ENCODE measurements at places on chromosomes 2 and 18. TPM values are rescaled to one million over a fixed set of nuclear protein-coding genes. Genes with fewer than 3 reads are reported as not detected.

The CFAP221 gene
- not detected for total RNA-seq

The EPHA4 gene
- 0.31 TPM for total RNA-seq

The KATNAL2 gene
- total RNA-seq: not detected

The ST6GAL2 gene
- total RNA-seq: not detected

The EPG5 gene
- total RNA-seq: 15.5 TPM

DNA sequence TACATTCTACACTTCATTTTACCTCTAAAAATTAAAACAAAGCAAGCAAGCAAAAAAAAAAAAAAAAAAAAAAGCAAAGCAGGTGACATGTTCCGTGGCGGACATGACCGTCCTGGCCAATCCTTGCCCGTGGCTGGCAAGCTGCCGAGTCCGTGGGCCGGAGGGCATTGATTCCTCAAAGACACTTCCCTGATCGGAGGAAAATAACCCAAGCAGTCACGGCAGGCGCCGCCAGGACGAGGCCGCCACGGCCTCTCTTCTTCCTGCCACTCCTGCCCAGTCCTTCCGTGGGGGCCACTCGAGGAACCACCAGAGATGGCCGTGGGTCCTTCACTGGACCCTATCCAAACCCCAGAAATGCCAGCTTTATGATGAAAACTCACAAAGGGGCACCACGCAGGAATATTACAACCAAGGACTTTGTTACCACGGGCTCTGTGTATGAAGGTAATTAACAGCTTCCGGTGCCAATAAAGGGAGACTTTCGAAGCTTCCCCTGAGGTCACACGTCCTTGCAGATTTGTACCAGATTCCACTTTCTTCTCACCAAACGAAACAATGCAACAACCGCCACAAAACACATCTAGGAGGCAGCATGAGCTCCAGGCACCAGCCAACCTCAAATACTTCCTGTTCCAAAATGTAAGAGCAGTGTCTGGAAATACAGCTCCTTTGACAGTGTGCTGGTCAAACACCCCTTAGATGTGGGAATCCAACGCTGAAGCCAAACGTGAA lies 170.3 kb downstream of the HDAC4 start:
- DNase-seq: peak; percentile 74
- peak overlapping the region; percentile 76 for H3K27ac ChIP-seq
- no peaks in the 10 kb centered on the region for H3K27me3 ChIP-seq
- H3K4me1 ChIP-seq: peaks cover 44% of the 10 kb centered on the region
- peak overlapping the region; percentile 61 for H3K4me3 ChIP-seq

- no peak for DNase-seq
- no peak overlapping the region for H3K4me3 ChIP-seq
- H3K36me3 ChIP-seq: no peaks in the 10 kb centered on the region
- H3K27me3 ChIP-seq: peaks cover 1% of the 10 kb centered on the region
- peaks cover 3% of the 10 kb centered on the region for H3K4me1 ChIP-seq
Measured at GRCh38 chr2:233023007-233023760, 9.3 kb upstream of the NEU2 start.

- H3K27me3 ChIP-seq: no peaks in the 10 kb centered on the region
- no peaks in the 10 kb centered on the region for H3K4me1 ChIP-seq
- H3K27ac ChIP-seq: no peak overlapping the region
- no peak for DNase-seq
Measured at GRCh38 chr2:72539071-72539552, 286.7 kb downstream of the EXOC6B start.

DNA sequence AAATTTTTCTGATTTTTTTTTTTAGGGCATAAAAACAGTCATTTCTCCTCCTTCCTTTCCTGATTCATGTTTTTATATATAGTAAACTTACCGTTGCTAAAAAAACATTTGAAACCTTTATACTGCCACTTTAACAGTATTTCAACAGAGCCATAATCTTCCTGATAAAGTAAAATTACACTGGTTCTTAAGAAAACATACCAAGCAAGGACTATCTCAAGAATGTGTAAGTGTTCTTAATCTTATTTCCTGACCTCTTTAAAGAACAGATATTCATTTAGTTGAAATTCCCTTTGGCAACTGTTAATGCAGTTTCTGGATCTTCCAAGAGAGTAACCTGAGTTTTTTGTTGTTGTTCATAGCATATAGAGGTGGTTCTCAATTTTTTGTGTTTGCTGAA lies 26.6 kb upstream of the COLEC12 start:
- no peak overlapping the region for H3K27ac ChIP-seq
- H3K4me3 ChIP-seq: no peak overlapping the region
- peaks cover 2% of the 10 kb centered on the region for H3K4me1 ChIP-seq
- H3K27me3 ChIP-seq: peaks cover 8% of the 10 kb centered on the region
- H3K36me3 ChIP-seq: no peaks in the 10 kb centered on the region

DNA sequence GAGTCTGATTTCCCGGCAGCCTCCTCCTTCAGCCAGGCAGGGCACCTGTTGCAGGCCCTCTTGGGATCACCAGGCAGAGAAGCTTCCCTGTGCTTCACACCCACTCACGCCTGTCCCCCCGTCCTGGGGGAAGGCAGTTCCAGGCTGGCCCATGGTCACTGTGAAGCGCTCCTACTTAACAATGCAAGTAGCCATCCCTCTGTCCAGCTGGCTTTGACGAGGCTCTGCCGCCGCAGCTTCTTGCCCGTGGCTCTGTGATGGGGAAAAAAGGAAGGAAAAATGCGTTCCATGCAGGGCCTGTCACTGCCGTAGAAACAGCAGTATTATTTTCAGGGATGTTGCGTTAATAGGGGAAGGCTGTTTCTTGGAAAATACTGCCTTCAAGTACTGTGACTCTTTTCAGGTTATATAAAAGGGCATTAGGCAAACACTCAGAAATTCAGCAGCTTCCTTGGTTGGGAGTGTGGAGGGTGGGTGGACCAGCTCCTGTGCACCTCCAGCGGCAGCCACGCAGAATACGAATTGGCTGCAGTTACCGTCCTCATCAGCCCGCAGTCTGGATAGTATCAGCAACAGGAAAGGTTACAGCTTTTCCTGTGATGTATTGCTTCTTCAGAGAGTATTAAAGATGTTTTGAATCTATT lies 232.3 kb downstream of the KLHL29 start:
- H3K27ac ChIP-seq: no peak overlapping the region
- peaks cover 7% of the 10 kb centered on the region for H3K4me1 ChIP-seq
- no peak for DNase-seq
- no peak overlapping the region for H3K4me3 ChIP-seq

DNA sequence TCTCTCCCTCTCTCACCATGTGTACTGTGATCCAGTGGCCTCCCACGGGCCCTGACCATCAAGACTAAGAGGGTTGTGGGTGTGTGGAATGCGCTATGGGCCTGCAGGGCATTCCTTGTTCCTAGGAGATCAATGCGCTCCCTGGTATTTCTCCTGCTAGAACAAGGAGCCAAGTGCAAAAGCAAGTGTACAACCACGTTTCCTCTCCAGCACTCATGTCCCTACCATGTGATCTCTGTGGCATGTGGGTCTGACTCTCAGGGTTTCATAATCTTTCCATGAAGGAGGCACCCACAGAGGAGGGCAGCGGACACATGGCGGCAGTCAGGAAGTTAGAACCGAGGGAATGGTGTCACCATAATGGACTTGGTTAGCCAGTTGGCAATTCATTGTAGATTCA lies 91.4 kb downstream of the MAPK4 start:
- no peaks in the 10 kb centered on the region for H3K4me1 ChIP-seq
- no peak overlapping the region for H3K4me3 ChIP-seq
- no peak for DNase-seq
- H3K36me3 ChIP-seq: no peaks in the 10 kb centered on the region

DNA sequence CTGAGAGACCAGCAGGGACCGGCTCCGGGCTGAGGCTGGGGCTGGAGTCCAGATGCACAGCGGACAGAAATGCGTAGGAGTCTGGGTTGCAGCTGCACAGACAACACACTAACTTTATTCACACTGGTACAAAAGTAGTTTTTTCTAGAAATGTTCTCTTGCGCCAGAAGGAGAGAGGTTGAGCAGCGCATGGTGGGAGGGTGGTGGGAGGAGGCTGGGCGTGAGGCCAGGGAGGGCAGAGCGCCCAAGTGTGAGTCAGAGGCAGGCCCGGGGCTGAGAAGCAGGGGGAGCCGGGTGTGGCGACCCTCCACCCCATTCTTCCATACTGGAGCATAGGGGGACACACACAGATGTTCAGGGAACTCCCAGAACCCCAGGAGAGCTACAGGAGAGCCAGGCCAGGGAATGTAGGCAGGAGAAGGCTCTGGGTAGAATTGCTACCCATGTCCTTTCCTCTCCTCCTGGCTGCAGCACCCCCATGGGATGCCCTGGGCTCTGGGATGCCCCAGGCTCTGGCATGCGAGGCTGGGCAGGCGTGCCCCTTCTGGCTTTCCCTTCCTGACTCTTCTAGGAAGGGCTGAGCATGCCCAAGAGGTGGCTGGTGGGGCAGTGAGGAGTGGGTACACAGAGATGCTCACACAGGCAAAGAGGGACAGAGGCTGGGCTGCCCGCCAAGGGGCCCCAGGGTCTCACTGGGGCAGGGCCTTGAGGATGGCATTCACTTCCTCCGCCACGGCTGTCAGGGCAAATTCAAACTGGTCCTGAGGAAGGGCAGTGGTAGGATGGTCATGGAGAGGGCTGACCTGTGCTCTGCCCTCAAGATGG lies 10.6 kb downstream of the DNAJB2 start:
- H3K36me3 ChIP-seq: peaks cover 3% of the 10 kb centered on the region
- no peaks in the 10 kb centered on the region for H3K27me3 ChIP-seq
- peaks cover 8% of the 10 kb centered on the region for H3K4me1 ChIP-seq
- no peak overlapping the region for H3K27ac ChIP-seq
- no peak for DNase-seq

DNA sequence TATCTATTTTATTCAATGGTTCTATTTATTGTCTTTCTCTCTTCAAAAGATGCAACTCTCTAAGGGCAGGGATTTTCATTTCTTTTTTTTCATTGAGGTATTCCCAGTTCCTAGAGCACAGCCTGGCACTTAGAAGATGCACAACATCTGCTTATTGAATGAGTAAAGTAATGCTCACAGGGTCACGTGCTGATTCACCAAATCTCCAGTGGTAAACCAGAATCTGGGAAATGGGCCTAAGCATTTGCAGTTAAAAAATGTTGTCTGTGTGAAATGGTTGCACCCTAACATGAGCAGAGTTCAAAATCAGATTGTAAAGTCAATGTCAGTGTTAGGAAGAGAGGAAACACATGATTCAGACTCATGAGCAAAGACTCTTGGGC lies 15.8 kb downstream of the SLC8A1 start:
- no peak overlapping the region for H3K4me3 ChIP-seq
- no peak for DNase-seq
- no peak overlapping the region for H3K27ac ChIP-seq
- H3K36me3 ChIP-seq: no peaks in the 10 kb centered on the region

DNA sequence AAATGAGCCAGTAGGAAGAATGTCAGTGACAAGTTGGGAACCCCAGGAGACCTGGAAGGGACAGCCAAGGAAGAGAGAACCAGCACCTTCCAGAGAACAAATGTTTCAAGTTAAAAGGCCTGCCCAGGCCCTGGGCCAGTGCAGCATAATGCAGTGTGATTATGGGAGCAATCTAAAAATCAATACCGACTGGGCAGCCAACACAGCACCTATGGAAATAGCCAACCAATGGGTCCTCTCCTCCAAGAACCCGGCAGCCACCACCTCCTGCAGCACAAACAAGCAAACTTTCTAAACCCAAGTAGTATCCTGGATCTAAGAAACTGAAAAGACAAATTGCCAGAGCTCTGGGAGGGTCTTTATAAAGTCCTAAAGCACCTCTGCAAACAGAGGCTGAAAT lies 71.7 kb downstream of the CLHC1 start:
- H3K27ac ChIP-seq: no peak overlapping the region
- peaks cover 3% of the 10 kb centered on the region for H3K27me3 ChIP-seq
- H3K4me1 ChIP-seq: peaks cover 6% of the 10 kb centered on the region
- no peaks in the 10 kb centered on the region for H3K36me3 ChIP-seq
- no peak for DNase-seq

- H3K4me1 ChIP-seq: no peaks in the 10 kb centered on the region
- no peak for DNase-seq
- H3K4me3 ChIP-seq: no peak overlapping the region
- H3K27me3 ChIP-seq: no peaks in the 10 kb centered on the region
- H3K27ac ChIP-seq: no peak overlapping the region
- H3K36me3 ChIP-seq: no peaks in the 10 kb centered on the region
Measured at GRCh38 chr2:63344575-63345284, 243.5 kb downstream of the WDPCP start.

- H3K4me1 ChIP-seq: no peaks in the 10 kb centered on the region
- H3K27ac ChIP-seq: no peak overlapping the region
- DNase-seq: no peak
- H3K36me3 ChIP-seq: no peaks in the 10 kb centered on the region
- no peaks in the 10 kb centered on the region for H3K27me3 ChIP-seq
Measured at GRCh38 chr2:159550231-159550630, 66.1 kb downstream of the BAZ2B start.

- H3K36me3 ChIP-seq: no peaks in the 10 kb centered on the region
- H3K27ac ChIP-seq: no peak overlapping the region
- no peaks in the 10 kb centered on the region for H3K27me3 ChIP-seq
- H3K4me1 ChIP-seq: no peaks in the 10 kb centered on the region
- no peak overlapping the region for H3K4me3 ChIP-seq
Measured at GRCh38 chr2:209097168-209097567, 326.7 kb upstream of the MAP2 start.

DNA sequence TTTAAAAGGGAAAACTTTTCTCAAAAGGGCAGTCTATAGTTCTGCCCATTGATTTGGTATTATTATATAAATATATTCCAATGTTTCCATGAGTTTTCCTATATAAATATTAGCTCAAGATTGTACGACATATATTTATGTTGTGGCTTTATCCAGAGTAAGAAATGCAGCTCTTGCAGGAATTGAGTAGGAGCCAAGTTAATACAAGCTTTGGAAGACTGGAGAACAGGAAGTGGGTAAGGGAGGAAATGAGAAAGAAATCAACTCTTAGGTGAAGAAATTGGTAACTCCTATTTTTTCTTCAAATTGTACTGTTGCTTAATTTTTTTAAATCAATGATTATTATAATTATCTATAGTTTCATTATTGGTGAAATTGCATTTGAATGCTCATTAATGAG lies 105.4 kb upstream of the FAM117B start:
- H3K36me3 ChIP-seq: peaks cover 5% of the 10 kb centered on the region
- no peak for DNase-seq
- H3K27ac ChIP-seq: no peak overlapping the region
- no peaks in the 10 kb centered on the region for H3K27me3 ChIP-seq

DNA sequence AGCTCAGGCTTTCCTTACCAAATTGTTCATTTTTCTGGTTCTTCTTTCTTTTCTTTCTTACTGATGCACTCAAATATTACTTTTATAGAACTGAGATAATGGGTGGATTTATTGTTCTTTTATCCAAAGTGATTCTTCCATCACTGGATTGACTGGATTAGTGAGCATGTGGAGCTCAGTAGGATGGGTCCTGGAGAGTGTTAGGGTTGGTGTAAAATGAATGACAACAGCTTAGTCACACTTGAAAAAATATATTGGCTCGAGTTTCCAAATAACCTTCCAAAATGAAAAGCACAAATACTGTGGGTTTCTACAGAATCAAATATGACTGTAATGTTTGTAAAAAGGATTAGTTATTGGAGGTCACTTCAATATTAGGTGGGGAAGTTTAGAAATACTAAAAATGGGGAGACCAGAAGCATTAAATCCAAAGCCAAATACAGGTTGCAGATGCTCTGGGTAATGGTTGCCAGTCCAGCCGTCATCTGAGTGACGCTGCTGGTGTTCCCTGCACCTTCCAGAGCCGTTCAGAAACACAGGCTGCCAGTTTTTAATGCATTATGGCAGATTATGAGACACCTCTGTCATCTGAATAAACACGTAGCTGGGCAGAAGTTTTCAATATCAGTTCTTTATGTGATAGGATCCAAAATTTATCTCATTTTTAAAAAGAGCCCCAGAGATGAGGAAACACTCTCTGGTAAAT lies 294.8 kb upstream of the NRP2 start:
- no peaks in the 10 kb centered on the region for H3K4me1 ChIP-seq
- no peak overlapping the region for H3K4me3 ChIP-seq
- no peaks in the 10 kb centered on the region for H3K36me3 ChIP-seq
- no peak for DNase-seq
- no peak overlapping the region for H3K27ac ChIP-seq

All from activated CD4-positive, alpha-beta T cell treated with anti-CD3 and anti-CD28 coated beads, Interleukin-2, amount 10 ng/mL, durations not matched to agents 24 days and 14 days (primary cell).